ENCODE measurements at places on chromosomes 2 and 18.

GRCh38 chr2:226733189-226733858, 66.3 kb downstream of the IRS1 start:
- no peak for DNase-seq

DNA sequence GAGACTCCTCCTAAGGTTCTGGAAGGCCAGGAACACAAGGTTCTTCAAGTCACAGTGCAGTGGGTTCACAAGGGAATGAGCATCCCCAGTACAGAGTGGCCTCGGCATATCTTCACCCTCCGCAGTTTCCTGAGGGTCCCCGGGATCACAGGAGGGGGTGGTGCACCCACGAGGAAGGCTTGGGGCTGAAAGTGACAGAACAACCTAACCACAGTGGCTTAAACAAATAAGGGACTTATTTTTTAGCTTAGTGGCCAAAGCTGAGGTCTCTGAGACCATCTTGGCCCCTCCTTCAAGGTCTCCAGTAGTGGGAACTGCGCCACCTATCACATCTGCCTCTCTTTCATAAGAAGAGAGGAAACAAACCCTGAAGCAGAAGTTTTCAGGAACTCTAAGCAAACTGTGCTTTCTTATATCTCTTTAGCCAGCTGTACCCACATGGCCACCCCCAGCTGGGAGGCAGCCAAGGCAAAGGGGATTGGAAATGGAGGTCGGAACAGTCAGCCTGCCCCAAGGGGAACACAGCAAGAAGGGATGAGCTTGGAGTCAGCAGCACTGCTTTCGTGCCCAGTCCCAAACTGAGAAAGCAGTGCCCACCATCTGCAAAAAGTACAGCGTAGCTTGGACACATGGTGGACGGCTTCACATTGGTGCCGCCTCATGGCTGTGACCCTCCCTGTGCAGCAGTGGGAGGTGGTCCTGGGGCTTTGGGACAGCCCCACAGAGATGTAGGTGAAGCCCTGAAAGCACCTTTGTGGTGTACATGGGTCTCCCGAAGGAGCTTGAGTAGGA, 260.0 kb upstream of the ID2 start:
- no peak for DNase-seq

DNA sequence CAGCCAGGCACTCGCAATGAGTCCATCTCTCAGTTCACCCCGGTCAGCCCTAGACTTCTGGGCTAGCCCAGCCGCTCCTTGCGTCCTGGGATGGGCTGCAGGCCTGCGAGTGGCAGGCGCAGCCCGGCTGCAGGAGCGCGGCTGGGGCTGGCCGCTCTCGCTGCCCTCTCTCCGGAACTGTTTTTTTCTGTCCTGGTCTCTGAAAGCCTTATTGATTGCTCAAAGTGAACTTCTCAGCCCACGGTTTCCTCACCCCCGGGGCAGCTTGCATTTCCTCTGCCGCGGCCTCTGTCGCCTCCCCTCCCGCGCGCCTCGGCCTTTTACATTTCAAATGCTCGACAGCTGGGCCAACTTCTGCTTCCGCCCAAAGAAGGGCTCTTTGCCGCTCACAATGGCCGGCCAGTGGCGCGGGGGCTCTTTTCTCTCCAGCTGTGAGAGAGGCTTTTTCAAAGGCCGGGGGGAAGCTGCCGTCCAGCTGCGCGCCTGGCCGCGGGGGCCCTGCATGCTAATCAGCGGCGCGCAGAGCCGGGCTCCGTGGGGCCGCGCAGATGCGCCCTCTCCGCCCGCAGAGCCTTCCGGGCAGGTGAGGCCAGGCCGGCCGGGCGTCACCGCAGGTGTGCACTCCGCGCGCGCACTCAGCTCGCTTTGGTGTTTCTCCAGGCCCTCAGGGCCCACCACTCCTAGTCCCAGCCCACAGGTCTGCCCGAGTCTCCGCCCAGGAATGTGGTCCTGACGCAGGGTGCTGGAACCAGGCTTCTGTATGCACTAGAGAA, 513.8 kb downstream of the RNF144A start:
- DNase-seq: no peak

DNA sequence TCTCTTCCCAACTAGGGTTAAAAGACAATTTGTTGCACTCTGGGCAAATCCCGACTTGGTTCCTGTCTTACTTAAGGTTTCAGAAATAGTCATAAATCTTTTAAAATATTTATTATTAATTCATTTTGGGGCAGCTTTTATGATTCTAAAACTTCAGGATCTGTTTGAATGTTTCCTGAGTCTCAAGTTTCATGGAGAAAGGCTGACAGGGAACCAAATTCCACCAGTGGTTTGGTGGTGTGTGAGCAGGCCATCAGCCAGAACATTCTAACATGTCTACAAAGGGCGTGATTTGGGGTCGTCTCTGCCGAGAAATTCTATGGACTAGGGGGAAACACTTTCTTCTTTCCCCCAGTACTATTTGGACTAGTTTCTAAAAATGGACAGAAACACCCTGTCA, 366.4 kb downstream of the ZNF521 start:
- no peak for DNase-seq

GRCh38 chr18:61578846-61579245, 245.6 kb downstream of the CDH20 start:
- no peak for DNase-seq

- no peak for DNase-seq
Observed at GRCh38 chr18:80171054-80171872, 62.2 kb downstream of the ADNP2 start.

GRCh38 chr18:64110692-64111480, 38.0 kb downstream of the LINC00305 start:
- DNase-seq: no peak

Data from T1000 (cell line).